Activated CD4-positive, alpha-beta T cell treated with anti-CD3 and anti-CD28 coated beads for 4 hours (primary cell): ENCODE measurements at places on chromosomes 6 and 20.

GRCh38 chr6:127177923-127178231, 59.4 kb downstream of the RSPO3 start:
- no peak for DNase-seq

- DNase-seq: peak; percentile 29
Measured at GRCh38 chr20:25399037-25399430, 8.4 kb upstream of the ABHD12 start.

GRCh38 chr6:46507426-46507825, 16.2 kb upstream of the RCAN2 start:
- DNase-seq: no peak

DNA sequence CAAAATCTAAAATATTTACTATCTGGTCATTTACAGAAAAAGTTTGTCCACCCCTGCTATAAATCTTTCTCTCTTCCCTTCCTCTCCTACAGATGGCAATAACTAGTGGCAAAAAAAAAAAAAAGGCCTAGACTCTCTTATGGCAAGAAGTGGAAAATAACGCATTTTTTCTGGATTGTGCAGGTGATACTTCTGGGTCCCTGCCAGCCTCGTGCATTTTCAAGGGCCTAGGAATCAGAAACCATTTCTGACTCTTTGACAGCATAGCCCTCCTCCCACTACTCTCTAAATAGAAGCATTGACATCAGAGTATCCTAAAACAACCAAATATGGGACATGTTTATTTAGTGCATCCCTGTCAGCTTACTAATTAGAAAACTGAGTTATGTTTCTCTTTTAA, 251.0 kb downstream of the KHDC1L start:
- no peak for DNase-seq

- DNase-seq: no peak
Measured at GRCh38 chr6:112362812-112363570, 15.9 kb downstream of the RFPL4B start.

GRCh38 chr6:52543729-52544601, 32.9 kb downstream of the TRAM2 start:
- DNase-seq: no peak

DNA sequence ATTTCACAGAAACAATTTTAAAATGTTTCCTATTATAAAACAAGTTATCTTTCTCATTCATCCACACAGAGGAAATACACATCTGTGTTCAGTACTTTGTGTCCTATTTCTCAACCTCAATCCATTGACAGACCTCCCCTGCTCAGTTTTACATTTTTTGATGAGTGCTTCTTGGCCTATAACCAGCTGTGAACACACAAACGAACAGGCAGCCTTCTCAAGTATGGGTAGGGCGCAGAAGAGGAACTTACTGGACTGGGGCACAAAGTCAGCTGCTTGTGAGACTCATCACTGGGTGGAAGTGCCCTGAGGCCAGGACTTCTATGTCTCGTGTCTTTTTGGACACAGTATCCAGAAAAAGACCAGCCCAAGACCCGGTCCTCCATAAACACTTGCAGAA, 2.8 kb downstream of the RPS6KA2 start:
- no peak for DNase-seq

DNA sequence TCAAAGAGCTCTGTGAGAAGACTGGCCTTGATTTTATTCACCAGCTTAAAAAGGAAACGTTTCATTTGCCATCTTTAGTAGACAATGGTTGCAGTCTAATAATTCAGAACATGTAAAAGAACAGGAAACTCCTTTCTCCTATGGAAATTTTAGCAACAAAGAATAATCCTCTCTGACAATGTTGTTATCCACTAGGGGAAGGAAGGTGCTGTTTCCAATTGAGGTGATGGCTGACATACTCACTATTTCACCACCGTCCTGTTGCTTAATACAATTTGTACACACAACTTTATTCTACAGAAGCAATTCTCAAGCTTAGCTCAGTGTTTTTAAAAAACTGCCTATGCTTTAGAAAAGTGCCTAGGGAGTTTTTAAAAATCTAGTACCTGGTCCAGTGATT, 192.7 kb downstream of the ARHGAP18 start:
- no peak for DNase-seq

GRCh38 chr20:63941282-63942081, 14.7 kb downstream of the UCKL1 start:
- peak; percentile 58 for DNase-seq

- DNase-seq: no peak
Measured at GRCh38 chr20:49858076-49858585, 45.5 kb downstream of the SLC9A8 start.

- no peak for DNase-seq
Measured at GRCh38 chr6:16700916-16701234, 60.4 kb downstream of the ATXN1 start.

DNA sequence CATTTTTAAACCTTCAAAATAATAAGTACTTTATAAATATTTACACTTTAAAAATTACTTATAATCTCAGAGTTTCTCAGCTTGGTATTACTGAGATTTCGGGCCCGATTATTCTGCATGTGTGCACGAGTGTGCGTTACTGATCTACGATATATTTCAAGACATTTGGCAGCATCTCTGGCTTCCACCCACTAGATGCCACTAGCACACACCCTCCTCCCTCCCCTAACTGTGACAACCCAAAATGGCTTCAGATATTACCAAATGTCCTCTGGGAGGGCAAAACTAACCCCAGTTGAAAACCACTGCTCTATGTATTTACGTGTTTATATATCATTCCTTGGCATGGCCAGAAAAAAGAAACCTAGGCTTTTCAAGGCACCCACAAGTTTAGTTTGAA, 95.9 kb downstream of the FYN start:
- DNase-seq: no peak

DNA sequence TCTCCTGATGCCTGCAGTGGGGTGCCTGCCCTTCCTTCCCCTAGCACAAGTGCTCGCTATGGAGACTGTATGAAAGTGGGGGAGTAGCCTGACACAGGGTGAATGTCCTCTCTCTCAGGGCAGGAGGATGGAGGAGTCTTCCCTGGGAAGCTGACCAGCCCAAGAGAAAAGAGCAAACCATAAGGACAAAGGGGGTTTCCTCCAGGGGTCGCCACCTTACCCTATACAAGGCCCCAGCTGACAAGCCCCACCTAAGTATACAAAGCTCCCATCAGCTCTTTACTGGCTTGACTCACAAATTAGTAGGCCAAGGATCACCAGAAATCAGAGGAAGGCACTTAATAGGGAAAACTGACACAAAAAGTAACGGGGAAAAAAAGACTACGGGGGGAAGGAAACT, 54.1 kb downstream of the PLAGL1 start:
- no peak for DNase-seq

- no peak for DNase-seq
Measured at GRCh38 chr20:48759631-48760245, 68.1 kb downstream of the PREX1 start.

DNA sequence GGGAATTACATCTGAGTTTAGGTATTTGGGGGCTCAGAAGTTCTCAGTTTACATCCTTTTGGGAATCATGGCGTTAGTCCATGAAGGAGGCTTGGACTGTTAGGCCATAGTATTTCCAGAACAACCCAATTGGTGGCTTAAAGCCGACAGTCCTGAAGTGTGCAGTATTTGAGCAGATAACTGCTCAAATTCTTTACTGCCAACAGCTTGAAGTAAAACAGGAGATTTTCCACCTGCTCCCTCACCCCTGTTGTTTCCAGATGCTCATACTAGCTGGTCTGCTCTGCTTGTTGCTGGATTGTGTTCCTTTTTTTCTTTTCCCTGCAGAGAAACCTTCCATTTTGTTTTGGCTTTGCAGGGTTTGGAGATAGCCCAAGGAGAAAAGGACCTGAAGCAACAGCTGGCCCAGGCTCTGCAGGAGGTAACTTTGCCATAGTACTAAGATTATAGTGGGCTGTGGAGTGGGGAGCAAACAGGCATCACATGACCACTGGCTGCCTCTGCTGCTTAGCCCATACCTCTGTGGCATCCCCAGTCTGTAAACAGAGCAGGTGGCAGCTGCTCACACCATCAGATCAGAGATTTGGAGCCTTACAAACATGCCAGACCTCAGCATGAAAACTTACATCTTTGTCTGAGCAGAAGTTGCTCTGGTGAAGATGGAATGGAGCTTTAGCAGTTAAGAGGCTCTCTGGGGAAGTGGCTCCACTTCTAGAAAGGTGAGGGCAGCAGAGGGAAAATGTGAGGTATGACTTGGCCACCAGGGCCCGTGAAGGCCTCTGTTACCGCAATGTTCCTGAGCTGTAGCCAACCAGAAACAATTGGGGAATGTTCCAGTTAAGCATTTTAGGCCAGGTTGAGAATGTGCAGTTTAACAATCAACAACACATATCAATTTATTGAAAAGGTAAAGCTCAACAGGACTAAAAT, 17.6 kb downstream of the RNF8 start:
- DNase-seq: no peak

GRCh38 chr20:8432435-8433148, 300.5 kb downstream of the PLCB1 start:
- no peak for DNase-seq

DNA sequence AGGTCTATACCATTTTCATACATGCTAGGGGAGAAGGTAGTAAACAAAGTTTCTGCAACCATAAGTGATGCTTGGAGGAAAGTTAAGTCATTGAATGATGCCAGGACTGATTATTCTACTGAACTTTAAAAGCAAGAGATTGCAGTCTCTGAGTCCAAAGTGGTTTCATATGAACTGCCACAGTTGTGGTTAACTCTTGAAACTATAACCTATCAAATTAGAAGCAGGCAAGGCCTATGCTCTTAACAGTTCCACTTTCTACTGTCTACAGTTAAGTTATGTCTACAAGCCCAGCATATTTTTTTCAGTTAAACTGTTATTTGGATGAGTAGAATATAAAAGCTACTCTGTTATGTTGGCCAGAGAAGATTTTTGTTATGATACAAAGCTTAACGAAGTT, 326.5 kb upstream of the RUNX2 start:
- no peak for DNase-seq

- DNase-seq: peak; percentile 28
Measured at GRCh38 chr6:45922728-45923351, 92.8 kb downstream of the CLIC5 start.

GRCh38 chr6:159110748-159111147, 58.5 kb upstream of the FNDC1 start:
- no peak for DNase-seq

- no peak for DNase-seq
Measured at GRCh38 chr20:56181583-56181982, 66.9 kb upstream of the MC3R start.

DNA sequence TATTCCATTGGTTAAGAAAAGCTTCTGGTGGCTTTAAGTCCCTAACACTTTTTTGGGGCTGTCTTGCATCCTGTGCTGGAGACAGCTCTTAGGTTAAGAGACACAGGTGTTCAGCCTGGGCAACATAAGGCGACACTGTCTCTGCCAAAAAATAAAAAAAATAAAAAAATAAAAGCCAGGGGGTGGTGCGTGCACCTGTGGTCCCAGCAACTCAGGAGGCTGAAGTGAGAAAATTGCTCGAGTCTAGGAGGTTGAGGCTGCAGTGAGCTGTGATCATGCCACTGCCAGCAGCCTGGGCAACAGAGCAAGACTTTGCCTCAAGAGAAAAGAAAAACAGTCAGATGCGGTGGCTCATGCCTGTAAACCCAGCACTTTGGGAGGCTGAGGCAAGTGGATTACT, 55.6 kb upstream of the ZMYND8 start:
- DNase-seq: no peak

DNA sequence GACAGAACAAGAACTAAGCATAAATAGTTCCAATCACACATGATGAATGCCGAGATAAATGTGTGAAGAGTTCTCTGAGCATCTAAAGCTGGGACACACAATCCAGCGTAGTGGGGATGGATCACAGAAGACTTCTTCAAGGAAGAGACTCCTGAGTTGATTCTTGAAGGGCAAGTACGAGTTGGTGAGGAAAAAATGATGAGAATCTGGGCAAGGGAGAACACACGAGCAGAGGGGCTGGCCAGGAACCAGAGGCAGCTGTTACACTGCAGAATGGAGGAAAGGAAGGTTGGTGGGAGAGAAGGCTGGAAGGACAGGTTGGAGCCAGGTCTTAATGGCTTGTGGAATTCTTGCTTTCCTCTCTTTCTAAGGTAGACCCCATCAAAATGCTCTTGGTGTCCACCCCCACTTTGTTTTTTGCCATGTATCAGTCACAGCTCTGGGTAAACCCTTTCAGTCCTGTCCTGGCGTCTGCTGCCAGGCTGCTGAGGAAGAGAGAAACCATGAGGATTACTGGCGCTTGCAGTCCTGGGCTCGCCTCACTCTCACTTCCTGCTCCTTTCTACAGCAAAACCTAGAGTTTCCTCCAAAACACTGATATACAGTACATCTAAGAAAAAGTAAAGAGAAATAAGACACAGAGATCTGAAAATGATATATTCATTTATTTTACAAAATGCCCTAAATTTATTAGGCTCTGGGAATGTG, 127.6 kb upstream of the FAM184A start:
- DNase-seq: no peak

DNA sequence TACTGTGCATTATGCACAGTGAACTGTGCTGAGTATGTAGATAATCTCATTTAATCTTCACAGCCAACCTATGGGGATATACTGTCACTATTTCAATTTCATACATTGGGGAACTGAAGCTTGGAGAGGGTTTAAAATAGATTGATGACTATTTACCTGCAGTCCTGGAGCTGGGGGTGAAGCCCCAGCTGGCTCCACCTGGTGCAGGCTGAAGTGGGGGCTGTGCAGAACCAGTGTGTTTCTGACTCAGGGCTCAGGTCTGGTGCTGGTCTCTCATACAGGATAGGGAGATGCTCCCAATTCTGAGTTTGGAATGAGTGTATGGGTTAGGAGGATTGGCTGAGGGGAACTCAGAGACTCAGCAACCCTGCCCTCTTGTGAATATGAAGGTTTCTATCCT, 176.1 kb upstream of the CEP162 start:
- no peak for DNase-seq
